Breast epithelium (tissue), 4 donors: ENCODE measurements at places on chromosomes 16 and 17. TPM values are rescaled to one million over a fixed set of nuclear protein-coding genes. Genes with fewer than 3 reads are reported as not detected.

DNA sequence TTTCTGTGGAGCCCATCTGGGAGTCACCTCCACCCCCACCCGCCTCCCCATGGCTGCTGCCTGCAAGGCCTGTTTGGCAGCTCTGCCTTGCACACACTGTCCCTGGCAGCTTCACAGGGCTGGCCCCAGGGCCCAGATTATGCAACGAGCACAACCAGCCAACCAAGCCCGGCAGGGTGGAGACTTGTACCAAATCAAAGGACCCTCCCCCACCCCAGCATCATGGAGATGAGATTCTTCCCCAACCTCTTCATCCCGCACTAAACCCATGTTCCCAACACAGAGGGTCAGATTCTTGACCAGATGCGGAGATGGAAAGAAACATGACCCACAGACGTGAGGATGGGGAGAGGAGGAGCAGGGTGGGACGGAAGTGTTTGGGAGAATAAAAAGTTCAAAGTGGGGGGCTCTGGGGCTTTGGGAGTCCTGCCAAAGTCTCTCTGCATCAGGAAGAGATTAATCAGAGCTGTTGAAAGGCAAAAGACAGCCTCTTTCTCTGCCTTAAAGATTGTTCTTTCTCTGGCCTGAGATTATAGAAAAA is 3.8 kb downstream of the SMARCD2 start:
- peak overlapping the region; percentile 92 for H3K27ac ChIP-seq
- no peaks in the 10 kb centered on the region for H3K27me3 ChIP-seq
- H3K4me3 ChIP-seq: peak overlapping the region; percentile 21
- peaks cover 11% of the 10 kb centered on the region for H3K4me1 ChIP-seq

GRCh38 chr17:28613931-28614381 is at the start of gene RSKR:
TSS of gene RSKR (minus strand) at chr17:28614185. CDS start at chr17:28614161, 24 bp downstream.
- H3K27me3 ChIP-seq: no peaks in the 10 kb centered on the region
- peaks cover 21% of the 10 kb centered on the region for H3K36me3 ChIP-seq
- DNase-seq: no peak
- no peak within 1 kb of the TSS for H3K27ac ChIP-seq

DNA sequence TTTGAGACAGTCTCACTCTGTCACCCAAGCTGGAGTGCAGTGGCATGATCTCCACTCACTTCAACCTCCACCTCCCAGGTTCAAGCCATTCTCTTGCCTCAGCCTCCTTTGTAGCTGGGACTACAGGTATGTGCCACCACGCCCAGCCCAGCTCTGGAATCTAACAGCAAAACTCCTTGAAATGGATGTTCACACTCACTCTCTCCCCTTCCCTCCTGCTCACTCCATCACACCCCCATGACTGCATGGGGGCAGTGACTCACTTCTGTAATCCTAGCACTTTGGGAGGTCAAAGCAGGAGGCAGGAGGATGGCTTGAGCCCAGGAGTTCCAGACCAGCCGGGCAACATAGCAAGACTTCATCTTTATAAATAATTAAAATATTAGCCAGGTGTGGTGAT is 11.1 kb upstream of the TFAP4 start:
- no peak for DNase-seq
- no peak overlapping the region for H3K4me3 ChIP-seq
- H3K27me3 ChIP-seq: no peaks in the 10 kb centered on the region
- no peaks in the 10 kb centered on the region for H3K4me1 ChIP-seq
- no peak overlapping the region for H3K27ac ChIP-seq
- no peaks in the 10 kb centered on the region for H3K36me3 ChIP-seq

- no peaks in the 10 kb centered on the region for H3K4me1 ChIP-seq
- H3K27ac ChIP-seq: no peak overlapping the region
- no peaks in the 10 kb centered on the region for H3K36me3 ChIP-seq
- H3K27me3 ChIP-seq: no peaks in the 10 kb centered on the region
- no peak for DNase-seq
- H3K4me3 ChIP-seq: no peak overlapping the region
These were observed 327.3 kb upstream of the SOX9 start for GRCh38 chr17:71793518-71793917.

GRCh38 chr16:70157477-70158260 is 15.9 kb upstream of the CLEC18C start:
- peaks cover 24% of the 10 kb centered on the region for H3K36me3 ChIP-seq
- no peaks in the 10 kb centered on the region for H3K4me1 ChIP-seq
- H3K27me3 ChIP-seq: no peaks in the 10 kb centered on the region
- DNase-seq: no peak
- H3K4me3 ChIP-seq: no peak overlapping the region
- no peak overlapping the region for H3K27ac ChIP-seq

DNA sequence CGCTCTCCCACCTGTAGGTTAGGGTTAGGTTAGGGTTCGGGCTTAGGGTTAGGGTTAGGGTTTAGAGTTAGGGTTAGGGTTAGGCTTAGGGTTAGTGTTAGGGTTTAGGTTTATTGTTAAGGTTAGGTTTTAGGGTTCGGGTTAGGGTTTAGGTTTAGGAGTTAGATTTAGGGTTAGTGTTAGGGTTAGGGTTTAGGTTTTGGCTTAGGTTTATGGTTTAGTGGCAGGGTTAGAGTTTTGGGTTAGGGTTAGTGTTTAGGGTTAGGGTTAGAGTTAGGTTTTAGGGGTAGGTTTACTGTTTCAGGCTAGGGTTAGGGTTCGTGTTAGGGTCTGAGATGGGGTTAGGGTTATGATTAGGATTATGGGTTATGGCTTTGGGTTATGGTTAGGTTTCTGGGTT is 31.6 kb upstream of the ZCCHC14 start:
- no peak overlapping the region for H3K4me3 ChIP-seq
- H3K27me3 ChIP-seq: no peaks in the 10 kb centered on the region
- no peaks in the 10 kb centered on the region for H3K4me1 ChIP-seq

The ATP2C2 gene
- 28.5 TPM for total RNA-seq

The CBX4 gene
- 13.4 TPM for total RNA-seq
